Cortex of kidney (tissue), 1 donor: ENCODE measurements at places on chromosomes 12 and 14.

DNA sequence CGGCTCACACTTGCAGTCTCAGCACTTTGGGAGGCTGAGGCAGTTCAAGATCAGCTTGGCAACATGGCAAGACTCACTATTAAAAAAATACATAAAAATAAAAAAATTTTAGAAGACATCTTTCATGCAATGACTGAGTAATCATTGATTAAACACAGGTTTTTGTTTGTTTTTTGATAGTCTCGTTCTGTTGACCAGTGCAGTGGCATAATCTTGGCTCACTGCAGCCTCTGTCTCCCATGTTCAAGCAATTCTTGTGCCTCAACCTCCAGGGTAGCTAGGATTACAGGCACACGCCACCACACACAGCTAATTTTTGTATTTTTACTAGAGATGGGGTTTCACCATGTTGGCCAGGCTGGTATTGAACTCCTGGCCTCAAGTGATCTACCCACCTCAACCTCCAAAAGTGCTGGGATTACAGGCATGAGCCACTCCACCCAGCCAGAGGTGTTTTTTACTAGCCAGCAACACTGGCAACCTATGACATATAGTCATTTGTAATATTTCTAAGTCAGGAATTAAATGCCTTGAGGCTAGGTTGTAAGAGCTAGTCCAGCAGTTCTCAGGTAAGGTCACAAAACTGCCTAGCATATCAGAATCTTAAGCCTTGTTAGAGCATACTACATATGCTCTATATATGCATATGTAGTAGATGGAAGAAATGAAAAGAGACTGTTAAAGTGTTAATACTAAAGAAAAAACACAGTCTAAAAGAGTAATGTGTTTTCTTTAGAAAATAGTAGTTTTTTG lies 27.1 kb downstream of the HECTD1 start:
- DNase-seq = no peak

- DNase-seq = no peak
Observed at GRCh38 chr12:108340037-108340436, 926 bp upstream of the CMKLR1 start.

GRCh38 chr12:14113031-14113430 lies 131.6 kb upstream of the GRIN2B start:
- DNase-seq = no peak

DNA sequence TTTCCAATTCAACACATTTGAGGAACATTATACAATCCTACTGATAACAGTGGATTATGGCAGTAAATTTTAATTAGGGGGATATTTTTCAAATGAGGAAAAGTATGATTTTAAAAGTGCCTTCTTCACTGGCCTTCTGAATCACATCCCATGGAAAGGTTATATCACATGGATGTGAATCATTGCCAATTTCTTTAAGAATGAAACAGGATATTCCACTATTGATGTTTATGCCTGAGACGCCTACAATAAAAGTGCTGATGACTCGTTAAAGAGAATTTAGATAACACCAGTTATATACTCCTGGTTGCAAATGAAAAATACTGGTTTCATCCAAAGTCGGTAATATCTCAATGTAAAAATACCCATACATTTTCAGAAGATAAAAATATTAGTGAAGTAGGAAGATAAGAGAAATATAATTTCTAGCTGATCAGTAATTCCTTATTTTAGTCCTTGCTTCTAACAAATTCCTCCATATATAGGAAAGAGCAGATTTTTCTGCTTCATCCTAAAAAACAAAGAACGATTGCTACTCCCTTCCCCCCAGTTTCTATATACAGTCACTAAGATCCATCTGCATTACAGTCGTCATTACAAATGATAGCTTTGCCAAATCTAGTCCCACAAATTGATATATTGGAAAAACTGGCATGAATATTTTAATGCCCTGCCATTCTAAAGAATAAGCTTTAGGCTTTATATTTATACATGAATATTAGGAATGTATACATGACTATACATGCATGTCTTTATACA lies 139.5 kb upstream of the SOX5 start:
- DNase-seq = no peak

GRCh38 chr14:95460647-95461478 lies 55.6 kb downstream of the SYNE3 start:
- no peak for DNase-seq

DNA sequence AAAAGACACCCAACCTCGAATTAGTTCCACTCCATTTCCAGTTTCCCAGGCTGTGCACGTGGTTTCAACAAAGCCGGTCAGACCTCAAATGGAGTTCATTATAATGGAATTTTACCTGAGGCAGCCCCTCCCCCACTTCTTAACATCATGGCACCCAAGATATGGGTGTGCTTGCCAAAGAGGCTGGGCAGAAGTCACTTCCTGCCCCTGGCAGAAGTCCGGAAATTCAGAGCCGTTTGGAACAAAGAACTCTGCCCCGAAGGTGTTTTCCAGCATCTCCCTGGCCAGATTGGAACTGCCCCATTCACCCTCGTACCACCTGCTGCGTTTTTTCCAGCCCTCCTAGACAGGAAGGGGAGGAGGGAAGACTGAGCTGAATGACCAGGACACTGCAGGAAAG lies 8.2 kb downstream of the VDR start:
- no peak for DNase-seq

GRCh38 chr14:68626386-68626785 lies 166.5 kb downstream of the ZFP36L1 start:
- no peak for DNase-seq

GRCh38 chr14:38108681-38109080 lies 99.0 kb upstream of the SSTR1 start:
- DNase-seq = no peak

GRCh38 chr14:36333119-36333518 lies 12.7 kb upstream of the MBIP start:
- no peak for DNase-seq

GRCh38 chr12:122306407-122306806 lies 40.1 kb upstream of the VPS33A start:
- no peak for DNase-seq

- DNase-seq = no peak
Observed at GRCh38 chr14:61884711-61885110, 122.5 kb downstream of the SNAPC1 start.

DNA sequence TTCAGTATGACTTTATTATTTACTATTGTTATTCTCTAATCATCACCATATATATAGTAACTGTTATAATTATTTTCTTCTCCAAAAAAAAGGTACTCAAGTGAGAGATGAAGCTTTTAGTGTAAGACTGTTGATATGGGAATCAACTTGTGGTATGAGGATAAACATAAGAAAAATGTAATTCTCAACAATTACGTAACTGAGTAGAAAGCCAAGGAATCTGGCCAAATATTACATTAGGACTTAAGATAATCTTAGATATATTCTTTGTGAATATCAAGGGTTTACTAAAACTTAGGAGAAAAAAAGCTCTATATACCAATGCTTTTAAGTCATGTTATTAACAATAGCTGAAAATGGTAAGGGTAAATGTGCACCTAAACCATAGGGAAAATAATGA lies 13.3 kb downstream of the SENP1 start:
- DNase-seq = no peak

GRCh38 chr14:96243785-96244184 lies 12.2 kb upstream of the BDKRB1 start:
- no peak for DNase-seq

DNA sequence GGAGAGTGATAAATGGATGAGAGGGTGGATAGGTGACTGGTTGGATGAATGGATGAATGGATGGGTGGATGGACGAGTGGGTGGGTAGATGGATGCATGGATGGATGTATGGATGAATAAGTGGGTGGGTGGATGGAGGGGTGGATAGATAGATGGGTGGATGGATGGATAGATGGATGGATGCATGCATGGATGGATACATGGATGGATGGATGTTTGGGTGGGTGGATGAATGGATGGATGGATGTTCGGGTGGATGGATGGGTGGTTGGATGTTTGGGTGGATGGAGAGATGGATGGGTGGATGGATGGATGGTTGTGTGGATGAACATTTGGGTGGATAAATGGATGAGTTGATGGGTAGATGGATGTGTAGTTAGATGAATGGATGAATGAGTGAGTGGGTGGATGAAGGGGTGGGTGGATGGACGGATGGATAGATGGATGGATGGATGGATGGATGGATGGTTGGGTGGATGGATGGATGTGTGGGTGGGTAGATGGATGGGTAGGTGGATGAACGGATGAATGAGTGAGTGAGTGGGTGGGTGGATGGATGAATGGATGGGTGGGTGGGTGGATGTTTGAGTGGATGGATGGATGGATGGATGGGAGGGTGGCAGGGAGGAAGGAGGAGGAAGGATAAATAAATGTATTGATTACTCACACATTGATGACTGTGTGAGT lies 9.7 kb upstream of the TMEM179 start:
- DNase-seq = no peak

GRCh38 chr12:106022568-106023012 lies 116.2 kb downstream of the NUAK1 start:
- no peak for DNase-seq

DNA sequence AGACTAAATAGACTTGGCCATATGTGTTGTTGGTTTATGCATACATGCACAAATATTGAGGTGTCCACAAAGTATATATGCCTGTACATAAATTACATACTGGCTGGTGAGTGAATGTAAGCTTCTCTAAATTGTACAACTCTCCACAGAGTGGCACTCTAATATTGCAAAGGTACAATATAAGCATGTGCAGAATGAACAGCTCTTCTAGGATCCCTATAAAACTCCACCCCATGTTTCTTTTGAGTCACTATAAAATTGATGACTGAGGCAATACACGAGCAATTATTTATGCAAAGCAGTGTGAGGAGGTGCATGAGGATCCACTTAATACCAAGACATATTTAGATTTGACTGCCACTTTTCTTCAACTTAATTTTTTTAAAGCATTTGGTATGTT lies 172.2 kb downstream of the NAV3 start:
- DNase-seq = no peak

- DNase-seq = no peak
Observed at GRCh38 chr12:553216-554000, 93.7 kb downstream of the B4GALNT3 start.

GRCh38 chr14:23444314-23444713 lies 8.9 kb upstream of the MYH7 start:
- no peak for DNase-seq

GRCh38 chr14:104358528-104359300 lies 220.3 kb downstream of the KIF26A start:
- DNase-seq = no peak

- DNase-seq = no peak
Observed at GRCh38 chr12:112381406-112381882, 787 bp downstream of the HECTD4 start.

DNA sequence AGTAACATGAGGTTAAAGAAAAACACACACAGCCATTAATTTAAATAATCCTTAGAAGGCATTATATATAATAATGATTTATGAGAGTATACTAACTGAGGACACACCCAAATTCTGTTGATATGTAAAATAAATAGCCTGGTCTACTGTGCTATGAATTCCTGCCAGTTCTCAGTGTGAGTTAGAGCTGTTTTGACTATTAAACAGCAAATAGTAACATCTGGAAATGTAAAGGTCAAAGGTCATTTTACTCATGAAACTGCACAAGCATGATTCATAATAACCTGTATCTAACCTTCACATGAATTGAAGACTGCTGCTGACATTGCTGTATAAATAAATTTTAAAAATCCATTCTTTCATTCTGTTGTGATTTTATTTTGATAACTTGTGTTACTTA lies 966.7 kb downstream of the SLC6A15 start:
- no peak for DNase-seq

- DNase-seq = no peak
Observed at GRCh38 chr12:89701606-89702206, 6.9 kb downstream of the ATP2B1 start.

- DNase-seq = no peak
Observed at GRCh38 chr12:7650091-7650490, 15.6 kb downstream of the APOBEC1 start.

- DNase-seq = no peak
Observed at GRCh38 chr14:98893675-98894074, 378.3 kb downstream of the BCL11B start.

GRCh38 chr12:12432364-12432763 lies 75.5 kb downstream of the BORCS5 start:
- no peak for DNase-seq

DNA sequence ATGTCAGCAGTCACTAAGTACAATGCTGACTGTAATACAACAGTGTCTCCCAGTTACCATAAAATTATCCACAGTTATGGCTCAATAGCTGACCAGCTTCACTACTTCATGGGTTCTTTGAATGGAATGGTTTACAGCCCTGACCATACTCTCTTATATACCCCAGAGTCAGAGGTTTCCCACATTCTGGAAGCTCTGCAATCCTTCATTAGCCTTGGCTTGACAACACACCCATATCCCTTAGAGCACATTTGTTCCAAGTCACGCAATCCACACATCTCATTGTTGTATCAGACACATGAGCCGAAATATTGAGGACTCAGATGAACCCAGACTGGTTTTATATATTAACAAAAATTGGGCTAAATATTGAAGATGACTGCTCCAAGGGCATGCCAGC lies 209.4 kb upstream of the PLXNC1 start:
- no peak for DNase-seq
